ENCODE measurements at places on chromosomes 7 and 10.

GRCh38 chr7:21767300-21767900 is 178.3 kb downstream of the CDCA7L start:
- DNase-seq, result no peak

GRCh38 chr10:28946479-28946878 is 269.2 kb downstream of the BAMBI start:
- no peak for DNase-seq

DNA sequence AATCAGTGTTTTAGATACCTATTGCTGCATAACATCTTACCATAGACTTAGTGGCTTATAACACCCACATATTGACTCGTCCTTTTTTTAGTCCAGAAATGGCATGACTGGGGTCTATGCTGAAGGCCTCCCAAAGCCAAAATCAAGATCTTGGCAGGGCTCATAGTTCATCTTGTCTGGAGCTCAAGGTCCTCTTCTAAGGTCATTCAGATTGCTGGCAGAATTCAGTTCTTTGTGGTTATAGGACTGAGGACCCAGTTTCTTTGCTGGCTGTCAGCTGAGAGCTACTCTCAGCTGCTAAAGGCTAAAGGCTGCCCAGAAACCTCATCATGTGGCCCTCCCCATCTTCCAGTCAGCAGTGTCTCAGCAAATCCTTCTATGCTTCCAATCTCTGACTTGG is 165.5 kb downstream of the FAM107B start:
- DNase-seq, result no peak

- no peak for DNase-seq
Measured at GRCh38 chr10:107442035-107442505, 277.6 kb upstream of the SORCS1 start.

DNA sequence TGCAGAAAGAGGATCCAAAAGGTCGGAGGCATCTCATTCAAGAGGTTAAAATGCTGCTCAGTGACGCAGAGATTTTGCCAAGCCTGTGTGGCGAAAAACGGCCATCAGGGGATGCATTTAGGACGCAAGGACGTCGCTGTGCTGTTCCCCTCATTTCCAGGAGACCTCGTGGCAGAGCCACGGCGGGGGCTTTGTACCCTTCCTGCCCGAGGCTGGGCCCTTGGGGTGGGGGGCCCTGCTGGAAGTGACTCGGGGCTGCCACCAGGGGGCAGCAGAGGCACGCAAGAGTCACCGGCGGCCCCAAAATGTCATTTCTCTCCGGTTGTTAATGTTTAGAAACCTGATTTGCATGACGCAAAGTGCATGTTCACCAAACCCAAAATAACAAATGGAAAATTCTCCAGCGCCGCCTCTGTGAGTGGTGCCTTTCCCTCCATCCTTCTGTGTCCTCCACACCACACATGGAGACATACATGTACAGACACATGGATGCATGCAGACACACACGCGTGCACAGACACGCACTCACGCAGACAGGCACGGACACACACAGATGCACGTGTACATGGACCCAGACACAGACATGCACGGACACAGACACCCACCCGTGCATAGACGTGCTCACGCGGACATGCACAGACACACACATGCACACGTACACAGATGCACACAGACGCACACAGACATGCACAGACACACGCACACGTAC is 51.0 kb upstream of the NKX6-2 start:
- peak; percentile 41 for DNase-seq

DNA sequence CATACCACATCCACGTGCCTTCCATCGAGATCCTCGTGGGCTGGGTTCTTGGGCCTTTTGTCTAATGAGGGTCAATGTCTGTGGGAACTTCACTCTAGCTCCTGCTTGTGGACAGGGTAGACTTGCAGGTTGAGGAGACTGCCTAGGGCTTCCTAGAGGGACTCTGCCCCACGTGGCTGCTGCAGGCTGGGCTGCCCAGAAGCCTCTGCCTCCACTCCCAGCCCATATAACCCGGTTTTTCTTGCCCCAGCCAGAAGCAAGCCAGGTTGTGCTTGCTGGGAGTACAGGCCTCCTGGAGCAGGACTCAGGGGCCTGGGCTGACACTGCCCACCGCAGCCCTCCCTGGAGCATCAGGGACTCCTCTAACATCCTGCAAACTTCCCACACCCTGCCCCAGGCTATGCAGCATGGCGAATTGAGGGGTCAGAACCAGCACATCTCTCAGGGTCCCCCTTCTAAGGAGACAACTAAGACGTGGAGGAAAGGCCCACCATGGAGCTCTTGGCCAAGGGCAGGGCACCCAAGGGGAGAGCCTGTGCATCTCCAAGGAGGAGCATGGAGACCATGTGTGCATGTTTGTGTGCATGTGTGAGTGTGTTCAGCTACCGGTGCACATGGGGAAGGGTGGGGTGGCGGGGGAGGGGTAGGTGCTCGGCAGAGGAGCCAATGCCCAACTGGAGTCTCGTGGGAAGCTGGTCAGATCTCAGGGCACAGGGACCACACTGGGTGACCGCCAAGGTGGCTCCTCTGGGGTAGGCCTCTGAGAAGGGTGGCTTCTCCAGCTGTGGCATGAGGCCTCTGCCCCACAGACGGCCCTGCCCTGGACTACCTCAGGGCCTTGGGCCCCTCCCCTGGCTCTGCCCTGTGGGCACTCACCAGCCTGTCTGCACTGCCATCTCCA is 62.6 kb downstream of the RASGEF1A start:
- DNase-seq, result no peak
